GM12891 (cell line): ENCODE measurements at places on chromosomes 6 and 20.

GRCh38 chr20:32637738-32638137 is 36.0 kb downstream of the C20orf203 start:
- DNase-seq = no peak

GRCh38 chr6:85360794-85361642 is 88.9 kb upstream of the NT5E start:
- no peak for DNase-seq

DNA sequence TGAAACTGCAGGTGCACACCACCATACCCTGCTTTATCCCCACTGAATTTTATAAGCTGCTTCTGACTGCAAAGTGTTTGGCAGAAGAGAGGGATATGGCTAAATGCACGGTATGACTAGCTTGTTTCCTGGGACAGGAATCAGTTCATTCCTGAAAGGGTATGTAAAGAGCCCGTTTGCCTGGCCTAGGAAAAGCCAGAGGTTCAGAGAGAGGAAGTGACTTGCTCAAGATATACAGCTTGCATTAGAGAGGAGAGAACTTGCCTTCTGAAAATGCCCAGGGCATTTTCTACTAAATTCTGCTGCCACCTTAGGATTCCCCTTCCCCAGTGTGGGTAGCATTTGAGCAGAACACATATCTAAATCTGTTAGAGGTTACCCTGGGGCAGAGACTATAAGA is 683 bp upstream of the GCNT2 start:
- DNase-seq = no peak

DNA sequence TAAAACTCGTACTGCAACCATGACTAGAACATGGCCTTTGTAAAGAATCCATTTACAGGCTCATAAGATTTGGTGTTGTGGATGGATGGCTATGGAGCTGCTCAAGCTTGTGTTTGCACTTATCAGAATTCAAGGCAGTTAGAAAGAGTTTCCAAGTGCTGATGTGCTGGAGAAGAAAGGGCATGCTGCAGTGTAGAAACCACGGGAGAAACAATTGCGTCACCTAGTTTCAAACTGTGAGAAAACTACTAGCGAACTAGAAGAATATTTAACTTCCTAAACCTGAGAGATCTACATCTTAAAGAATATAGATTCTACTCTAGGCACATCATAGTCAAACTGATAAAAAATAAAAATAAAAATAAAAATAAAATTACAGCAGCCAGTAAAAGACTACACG is 116.2 kb downstream of the SGK1 start:
- no peak for DNase-seq

DNA sequence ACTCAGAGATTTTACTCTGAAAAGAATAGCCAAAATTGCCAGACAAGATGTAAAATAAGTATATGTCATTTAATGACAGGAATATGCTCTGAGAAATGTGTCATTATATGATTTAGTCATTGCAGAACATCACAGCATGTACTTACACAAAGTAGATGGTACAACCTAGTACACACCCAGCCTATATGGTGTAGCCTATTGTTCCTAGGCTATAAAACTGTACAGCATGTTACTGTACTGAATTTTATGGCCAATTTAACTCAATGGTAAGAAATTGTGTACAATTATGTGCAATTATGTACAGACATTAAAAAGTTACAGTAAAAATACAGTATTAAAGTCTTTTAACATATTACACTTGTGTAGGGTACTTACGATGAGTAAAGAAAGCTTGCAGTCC is 311.9 kb upstream of the EPHA7 start:
- no peak for DNase-seq

DNA sequence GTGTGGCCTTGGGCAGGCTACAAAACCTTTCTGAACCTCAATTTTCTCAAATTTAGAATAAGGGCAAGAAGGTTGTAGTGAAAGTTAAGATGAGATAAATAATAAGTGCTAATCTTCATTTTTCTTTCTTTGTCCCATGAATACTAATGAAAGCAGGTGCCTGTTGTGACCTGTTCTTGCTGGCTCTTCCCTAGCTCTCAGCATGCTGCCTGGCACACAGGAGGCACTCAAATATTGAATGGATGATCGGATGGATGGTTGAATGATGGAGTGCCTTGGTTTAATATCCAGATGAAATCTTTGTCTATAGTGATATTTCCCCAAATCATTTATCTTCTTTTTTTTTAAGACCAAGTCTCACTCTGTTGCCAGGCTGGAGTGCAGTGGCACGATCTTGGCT is 15.0 kb downstream of the PBOV1 start:
- no peak for DNase-seq

DNA sequence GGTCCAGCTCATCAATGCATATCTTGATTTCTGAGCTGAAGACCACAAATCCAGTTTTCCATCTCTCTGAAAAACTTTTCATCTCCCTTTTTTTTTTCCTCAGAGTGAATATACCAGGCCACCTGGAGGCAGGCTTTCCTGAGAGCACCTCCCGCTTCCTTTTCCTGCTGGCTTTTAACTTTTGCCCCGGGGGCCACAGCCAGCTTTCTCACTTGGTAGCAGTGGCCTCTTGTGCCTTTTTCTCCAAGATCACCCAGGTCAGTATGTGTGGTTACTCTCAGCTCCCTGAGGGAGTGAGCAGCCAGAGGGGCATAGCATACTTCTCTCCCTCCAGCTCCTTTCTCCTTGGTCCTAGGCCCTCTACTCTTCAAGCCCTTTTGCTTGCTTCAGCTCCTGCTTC is at the start of gene BTN1A1:
Gene BTN1A1, plus strand, starts transcription at position 202 of the 400 bp plus-strand sequence. CDS start 984 bp downstream, outside the sequence.
- DNase-seq = no peak

- no peak for DNase-seq
Measured at GRCh38 chr6:100845676-100846075, 35.5 kb downstream of the ASCC3 start.

- DNase-seq = no peak
Measured at GRCh38 chr20:46699651-46700359, 9.6 kb upstream of the SLC2A10 start.

GRCh38 chr6:14763616-14764015 is 482.3 kb upstream of the JARID2 start:
- no peak for DNase-seq

DNA sequence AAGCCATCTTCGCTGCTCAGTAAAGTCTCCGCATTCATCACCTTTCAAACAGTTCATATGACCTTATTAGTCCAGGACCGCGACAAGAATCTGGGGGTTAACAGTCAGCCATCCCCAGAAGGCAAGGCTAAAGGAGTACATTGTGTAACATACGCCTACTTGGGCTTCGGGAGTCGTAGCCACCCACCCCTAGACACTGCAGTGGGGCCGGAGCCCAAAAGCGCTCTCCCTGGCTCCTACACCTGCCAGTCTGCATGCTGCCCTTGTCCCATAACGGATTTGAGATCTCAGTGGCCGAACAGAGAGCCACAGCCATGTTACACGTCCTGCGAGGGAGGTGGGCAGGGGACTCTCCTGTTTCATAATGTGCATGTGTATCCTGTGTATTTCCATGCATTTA is 1405.5 kb downstream of the GRIK2 start:
- no peak for DNase-seq

- no peak for DNase-seq
Measured at GRCh38 chr6:87093199-87093598, 1.7 kb downstream of the CGA start.

DNA sequence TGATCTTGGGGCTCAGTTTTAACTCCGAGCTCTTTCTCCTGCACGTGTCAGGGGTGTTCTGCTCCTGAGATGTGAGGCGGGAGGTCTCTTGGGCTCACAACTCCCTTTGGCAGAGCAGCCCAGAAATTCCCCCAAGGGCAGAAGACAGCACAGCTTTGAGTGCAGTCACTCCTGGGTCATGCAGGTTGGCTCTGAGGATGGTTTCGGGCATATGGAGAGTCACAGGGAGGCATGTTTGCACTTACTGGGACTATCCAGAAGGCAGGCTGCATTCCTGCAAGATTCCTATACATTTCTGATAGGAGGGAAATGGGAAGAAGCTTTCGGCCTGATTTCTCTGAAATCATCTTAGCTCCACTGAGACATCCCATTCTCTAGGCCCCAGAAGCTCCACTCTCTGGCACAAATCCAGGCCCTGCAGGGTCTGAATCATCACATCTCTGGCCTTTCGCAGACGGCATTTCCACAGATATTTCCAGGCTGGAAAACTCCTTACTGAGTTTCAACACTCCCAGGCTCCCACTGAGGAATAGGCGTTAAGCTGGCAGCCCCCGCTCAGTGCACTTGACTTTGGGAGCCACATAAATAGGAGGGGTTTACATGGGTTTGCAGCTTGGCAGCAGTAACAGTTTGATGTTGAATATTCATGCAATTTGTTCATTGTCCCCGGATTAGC is 39.7 kb downstream of the AGPAT4 start:
- no peak for DNase-seq

DNA sequence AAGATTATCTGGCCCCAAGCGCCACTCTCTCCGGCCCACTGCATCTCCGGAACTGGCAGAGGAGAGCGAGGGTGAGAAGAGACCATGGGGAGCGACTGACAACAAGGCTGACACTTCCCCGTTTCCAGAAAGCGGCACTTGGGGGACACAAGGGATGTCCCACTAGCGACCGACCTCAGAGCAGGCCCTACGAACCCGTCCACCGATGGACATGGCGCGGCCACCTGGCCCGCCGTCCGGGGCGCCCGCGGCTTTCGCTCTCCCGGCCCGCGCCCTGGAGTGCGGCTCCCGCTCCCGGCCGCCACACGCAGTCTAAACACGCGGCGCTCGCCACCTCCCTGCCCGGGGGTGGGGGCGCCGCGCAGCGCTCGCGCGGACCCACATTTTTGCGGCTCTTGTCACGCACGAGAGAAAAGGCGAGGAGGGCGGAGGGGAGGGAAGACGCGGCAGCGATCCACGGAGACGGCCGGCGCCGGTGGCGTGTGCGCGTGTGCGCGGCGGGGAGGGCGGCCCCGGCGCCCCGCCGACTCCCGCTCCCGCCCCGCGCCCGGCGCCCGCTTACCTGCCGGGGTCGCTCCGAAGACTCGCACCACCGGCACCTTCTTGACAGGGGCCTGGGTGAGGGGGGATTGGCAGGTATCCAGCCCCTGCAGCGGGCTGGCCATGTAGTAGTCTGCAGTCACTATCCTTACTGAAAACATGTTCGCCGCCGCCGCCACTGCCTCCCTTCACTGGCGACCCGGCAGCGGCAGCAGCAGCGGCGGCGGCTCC is 645 bp downstream of the REV3L start:
- no peak for DNase-seq

- no peak for DNase-seq
Measured at GRCh38 chr6:2597991-2598390, 152.7 kb downstream of the MYLK4 start.

- DNase-seq = no peak
Measured at GRCh38 chr6:18179770-18180356, 24.6 kb downstream of the KDM1B start.

- DNase-seq = no peak
Measured at GRCh38 chr6:105485456-105485855, 82.6 kb upstream of the PREP start.

DNA sequence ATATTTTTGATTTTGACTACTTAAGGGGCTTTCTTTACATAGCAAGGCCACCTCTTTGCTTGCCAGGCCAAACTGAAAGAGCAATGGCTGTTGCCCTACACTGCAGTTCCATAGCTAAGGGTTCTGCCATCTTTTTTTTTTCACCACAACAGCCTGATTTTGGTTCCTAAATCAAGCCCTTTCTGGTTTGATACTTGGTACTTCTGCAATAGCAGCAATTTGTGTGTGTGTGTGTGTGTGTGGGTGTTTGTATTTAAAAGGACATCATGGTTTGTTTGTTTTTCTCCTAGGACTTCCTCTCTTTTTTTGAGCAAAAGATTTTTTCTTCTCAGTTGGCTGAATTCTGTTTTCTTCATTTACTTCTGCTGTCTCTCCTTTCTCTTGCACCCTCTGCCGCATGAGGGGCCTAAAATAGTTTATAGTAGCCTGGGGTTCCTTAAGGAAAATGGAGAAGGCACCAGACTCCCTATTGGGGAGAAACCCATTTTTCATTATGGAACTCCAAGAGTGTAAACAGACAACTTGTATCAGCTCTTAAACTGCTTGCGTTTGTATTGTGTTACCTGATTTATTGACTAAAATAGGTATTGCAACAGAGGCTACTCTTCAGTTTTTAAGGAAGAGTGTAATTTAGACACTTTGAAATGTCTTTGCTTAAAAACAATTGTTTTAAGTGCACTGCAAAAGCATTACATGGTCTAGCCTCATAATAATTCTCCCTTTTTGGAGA is 12.2 kb upstream of the GCLC start:
- no peak for DNase-seq

DNA sequence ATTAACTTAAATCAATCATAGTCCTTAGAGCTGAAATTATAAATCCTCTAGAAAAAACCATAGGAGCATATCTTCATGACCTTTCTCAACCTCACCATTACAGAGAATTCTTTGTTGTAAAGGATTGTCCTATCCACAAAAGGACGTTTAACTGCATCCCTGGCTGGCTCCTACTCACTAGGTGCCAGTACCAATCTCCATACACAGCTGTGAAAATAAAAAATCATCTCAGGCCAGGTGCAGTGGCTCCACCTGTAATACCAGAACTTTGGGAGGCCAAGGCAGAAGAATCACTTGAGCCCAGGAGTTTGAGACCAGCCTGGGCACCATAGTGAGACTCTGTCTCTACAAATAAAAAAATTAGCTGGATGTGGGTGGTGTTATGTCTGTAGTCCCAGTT is 89.9 kb downstream of the PDSS2 start:
- DNase-seq = no peak

DNA sequence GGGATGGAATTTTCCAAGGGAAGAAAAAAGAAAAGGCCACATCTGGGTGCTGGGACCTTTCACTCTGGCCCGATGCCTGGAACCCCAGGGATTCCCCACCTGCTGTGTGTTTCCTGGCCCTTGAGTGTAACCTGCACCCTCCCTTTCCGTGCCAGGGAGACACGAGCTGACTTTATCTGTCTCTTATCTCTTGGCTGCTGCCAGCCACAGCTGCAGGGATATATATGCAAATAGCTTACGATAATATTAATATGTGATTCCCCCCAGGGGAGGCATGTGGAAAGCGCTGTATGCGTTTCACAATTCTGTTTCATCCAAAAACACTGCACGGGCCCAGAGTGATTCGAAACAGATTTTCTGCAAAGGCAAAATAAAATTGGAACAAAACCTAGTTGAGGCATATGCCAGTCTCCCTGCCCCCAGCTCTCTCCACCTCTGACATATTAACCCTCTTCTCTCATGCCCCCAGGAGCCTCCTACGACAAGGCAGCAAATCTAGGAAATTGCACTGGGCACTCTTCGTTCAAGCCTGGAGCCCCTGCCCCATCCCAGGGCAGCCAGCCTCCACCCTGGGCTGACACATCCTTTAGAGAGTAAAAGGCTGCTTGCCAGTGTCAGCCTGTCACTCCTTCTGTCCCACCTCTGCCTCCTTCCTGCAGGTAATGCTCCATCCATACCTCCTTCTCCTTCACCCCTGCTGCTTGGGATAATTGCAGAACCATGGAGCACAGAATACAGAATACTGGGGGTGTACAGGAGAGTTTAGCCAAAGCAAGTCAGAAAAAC is 1.3 kb downstream of the RIPOR3 start:
- no peak for DNase-seq

GRCh38 chr6:157648561-157648960 is 174.5 kb upstream of the SNX9 start:
- no peak for DNase-seq

GRCh38 chr6:149680503-149680902 is 32.0 kb upstream of the KATNA1 start:
- DNase-seq = peak; percentile 20

GRCh38 chr6:131183427-131184095 is 48.3 kb downstream of the AKAP7 start:
- no peak for DNase-seq
